ENCODE measurements at places on chromosomes 11 and 22.

DNA sequence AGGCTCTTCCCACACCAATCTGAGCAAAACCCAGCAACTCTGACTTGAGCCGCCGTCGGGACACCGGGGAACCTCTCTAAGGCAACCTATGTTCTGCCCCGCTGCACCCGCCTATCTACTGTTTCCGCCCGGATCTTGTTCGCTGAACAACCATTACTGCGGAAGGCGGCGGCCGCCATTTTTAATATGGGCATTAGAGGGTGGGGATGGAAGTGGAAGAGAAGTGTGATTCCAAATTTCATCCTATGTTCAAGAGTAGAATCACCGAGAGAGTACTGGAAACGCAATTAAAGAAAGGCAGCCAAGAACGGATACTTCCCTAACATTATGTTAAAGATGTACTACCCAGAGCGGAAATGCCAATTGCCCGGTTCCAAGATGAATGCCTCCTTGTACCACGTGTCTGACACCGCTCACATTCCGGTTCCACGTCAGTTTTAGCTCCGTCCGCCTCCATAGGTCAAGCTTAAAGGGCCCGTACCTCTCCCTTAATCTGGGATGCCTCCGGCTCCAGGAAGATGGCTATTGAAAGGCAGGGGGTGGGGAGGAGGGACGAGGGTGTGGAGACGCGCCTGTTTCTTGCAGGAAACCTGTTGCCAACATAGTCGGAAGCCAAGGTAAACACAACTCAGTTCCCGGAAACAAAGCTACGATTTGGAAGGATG is at the start of gene DPAGT1:
Gene DPAGT1, minus strand, starts transcription at position 95 of the 665 bp plus-strand sequence. CDS start 198 bp downstream, outside the sequence.
- peak; percentile 98 for DNase-seq

- DNase-seq, result no peak
Measured at GRCh38 chr22:42758931-42759629, 38.4 kb upstream of the A4GALT start.

GRCh38 chr11:63916837-63917691 is at the start of gene RCOR2:
Gene RCOR2 (minus strand): TSS chr11:63917164. CDS start chr11:63916456, 708 bp downstream.
- peak; percentile 47 for DNase-seq

DNA sequence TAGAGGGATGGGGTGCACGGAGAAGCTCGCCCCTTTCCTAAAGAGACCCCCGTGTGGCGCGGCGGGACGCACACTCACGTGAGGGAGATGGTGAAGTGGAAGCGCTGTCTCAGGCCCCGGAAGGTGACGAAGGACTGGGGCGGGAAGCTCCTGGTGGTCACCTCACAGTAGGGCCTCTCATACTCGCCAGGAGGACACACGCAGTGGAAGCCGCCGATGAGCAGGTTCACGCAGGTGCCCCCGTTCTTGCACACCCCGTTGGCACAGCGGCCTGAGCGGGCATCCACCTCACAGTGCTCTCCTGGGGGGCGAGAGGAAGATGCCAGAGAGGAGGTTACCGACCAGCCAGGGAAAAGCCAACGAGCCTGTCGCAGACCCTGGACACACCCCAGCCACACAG is 98.3 kb downstream of the CELSR1 start:
- DNase-seq, result no peak

DNA sequence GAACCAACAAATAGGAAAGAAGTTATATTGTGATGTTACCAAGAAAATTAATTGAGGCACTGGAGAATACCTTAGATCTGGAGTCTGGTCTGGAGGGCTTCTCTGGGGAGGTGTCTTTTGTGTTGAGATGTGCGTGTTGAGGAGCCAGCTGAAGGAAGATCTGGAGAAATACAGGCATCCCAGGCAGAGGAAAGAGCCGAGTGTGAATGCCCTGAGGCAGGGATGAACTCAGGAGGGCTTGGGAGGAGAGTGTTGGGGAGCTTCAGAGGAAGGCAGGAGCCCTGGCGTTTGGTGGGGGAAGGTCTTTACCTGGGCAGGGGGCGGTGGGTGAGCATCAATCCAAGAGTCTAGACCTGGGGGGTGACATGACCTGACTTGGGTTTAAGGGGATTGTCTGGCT is 13.1 kb downstream of the SYNGR1 start:
- DNase-seq, result no peak

DNA sequence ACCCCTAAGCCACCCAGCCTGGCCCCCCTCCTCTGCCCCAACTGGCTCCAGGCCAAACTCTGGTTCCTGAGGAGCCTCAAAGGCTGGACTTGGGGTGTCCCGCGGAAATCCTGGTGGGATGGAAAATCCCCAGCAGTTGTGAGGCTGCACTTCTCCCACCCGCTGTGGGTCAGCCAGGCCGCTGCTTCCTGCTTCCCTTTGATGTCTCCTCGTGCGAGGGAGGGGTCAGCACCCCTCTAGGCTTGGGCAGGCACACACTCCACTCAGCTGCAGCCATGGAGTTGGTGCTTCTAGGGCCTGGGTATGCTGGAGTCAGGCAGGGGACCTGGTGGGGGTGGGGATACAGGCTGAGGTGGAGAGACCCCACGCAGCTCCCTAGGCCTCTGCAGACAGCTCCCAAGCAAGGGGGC is 12.0 kb downstream of the KCNQ1OT1 start:
- no peak for DNase-seq

DNA sequence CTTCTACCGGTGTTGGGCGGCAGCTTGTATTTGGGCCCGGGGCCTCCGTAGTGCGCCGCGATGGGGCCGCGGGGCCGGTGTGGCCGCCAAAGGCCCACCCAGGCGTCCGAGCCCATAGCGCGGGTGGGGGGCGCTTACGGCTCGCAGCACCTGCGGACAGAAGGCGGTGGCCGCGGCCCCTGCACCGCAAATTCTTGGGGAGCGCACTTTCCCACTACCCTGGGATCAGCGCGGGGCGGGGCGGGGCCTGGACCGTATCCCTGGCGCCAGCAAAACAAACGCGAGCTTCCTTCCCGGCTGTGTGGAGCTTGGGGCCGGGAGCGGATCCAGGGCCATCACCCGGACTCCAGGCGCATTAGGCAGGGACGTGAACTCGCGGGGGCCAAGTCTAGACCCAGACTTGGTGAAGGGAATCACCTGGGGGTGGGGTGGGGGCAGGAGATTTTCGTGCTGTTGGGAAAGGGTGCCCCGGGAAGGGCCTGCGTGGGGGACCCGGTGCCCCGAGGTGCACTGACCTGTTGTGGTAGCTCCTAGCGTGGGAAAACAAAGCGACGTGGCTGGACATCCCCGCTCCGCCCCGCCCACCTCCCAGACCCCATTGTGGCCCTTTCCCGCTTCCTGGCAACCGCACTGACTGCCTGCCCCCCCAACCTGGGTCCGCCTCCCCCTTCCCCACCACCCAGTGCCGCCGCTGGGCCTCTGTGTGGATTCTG is 2.3 kb upstream of the TYMP start:
- DNase-seq, result peak; percentile 34

GRCh38 chr11:21556926-21557325 is 636.0 kb upstream of the ANO5 start:
- no peak for DNase-seq

DNA sequence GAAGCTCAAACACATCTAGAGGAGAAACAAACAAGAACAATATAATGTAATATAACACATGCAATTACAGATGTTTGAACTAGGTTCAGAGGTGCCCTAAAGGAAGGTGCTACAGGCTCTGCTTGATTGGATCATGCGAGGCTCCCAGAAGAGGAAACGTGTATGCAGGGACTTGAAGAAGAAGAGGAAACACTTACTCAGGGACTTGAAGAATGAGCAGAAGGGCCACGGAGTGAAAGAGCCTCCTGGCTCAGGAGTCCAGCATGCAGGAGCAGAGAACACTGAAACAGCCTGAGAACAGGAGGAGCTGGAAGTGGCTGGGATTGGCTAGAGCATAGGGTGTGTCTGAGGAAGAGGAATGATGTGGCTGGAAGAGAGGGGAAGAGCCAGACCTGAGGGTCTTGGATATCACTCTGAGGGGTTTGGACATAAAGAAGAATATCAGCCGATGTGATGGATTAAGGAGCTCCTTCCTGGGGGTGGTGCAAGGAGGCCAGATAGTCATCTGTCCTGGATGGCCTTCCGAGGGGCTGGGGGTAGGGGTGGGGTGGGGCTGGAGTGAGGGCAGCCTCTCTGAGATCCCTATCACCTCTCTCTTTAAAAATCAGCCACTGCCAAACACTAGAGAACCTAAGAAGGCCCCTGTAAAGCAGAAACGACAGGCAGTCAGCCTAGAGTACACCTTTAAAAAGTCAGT is 16.8 kb downstream of the FZD4 start:
- DNase-seq, result no peak

DNA sequence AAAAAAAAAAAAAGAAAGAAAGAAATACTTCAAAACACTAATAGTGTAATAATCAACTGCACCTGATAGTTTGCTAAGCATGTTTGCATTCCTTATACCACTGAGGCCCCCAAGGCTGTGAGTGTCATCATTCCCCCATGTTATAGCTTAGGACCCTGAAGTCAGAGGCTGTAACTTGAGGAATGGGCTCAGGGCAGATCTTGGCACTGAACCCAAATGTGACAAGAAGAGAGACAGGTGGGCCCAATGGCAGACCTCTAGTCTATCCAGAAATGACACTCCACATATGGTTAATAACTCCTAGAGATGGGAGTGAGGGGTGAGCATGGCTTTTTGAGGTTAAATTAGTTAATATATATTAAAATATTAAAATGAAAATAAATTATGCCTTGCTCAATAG is 13.2 kb downstream of the ZNF70 start:
- DNase-seq, result no peak

GRCh38 chr22:45397806-45398205 is 15.6 kb downstream of the SMC1B start:
- no peak for DNase-seq

- DNase-seq, result no peak
Measured at GRCh38 chr11:45739866-45740265, 65.1 kb upstream of the SLC35C1 start.

- DNase-seq, result peak; percentile 49
Measured at GRCh38 chr11:63508009-63508408, 2.1 kb downstream of the LGALS12 start.

GRCh38 chr11:8386134-8386864 is 122.6 kb upstream of the LMO1 start:
- no peak for DNase-seq

GRCh38 chr11:119509969-119510401 is 87.0 kb upstream of the THY1 start:
- DNase-seq, result no peak

GRCh38 chr11:75090671-75091177 is 6.0 kb downstream of the OR2AT4 start:
- DNase-seq, result no peak

GRCh38 chr22:38034884-38035529 is 22.2 kb upstream of the PICK1 start:
- no peak for DNase-seq

- DNase-seq, result peak; percentile 19
Measured at GRCh38 chr11:62627713-62628112, 5.9 kb upstream of the B3GAT3 start.

- no peak for DNase-seq
Measured at GRCh38 chr22:35915477-35916013, 113.1 kb downstream of the RBFOX2 start.

- DNase-seq, result no peak
Measured at GRCh38 chr11:42709216-42709615, 602.6 kb upstream of the API5 start.

DNA sequence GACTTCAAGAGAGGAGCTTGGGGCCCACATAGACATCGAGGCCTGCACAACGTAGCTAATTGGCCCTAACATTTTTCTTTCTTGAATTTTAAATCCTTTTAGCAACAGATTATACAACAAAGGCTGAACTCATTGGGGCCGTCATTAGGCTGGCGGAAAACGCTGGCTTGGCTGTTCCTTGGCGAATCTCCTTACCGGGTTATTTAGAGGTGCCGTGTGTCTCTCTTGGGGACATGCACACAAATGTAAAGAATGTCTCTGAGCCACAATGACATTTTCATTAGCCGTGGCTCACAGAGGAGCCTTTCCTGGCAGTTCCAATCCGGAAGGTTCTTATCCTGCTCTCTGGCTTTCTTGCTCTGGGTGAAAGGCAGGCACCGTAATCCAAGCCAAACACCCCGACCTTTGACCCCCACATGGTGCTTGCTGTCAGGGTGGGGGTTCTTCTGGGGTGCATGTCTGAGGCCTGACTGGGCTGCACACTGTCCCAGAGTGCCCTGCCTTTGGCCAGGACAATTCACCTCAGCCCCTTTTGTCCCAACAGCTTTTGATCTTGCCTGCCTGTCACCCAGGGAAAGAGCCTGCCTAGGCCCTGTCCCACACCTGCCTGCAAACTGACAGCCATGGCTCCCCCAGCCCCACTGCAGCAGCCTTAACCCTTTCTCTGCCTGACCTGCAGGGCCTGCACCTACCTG is 9.2 kb upstream of the FGF3 start:
- no peak for DNase-seq

- DNase-seq, result no peak
Measured at GRCh38 chr22:35721960-35722359, 4.3 kb downstream of the APOL5 start.

- DNase-seq, result no peak
Measured at GRCh38 chr11:117796872-117797529, at the start of gene DSCAML1. Gene DSCAML1 (minus strand): TSS chr11:117797216. CDS start chr11:117797079, 137 bp downstream.

- no peak for DNase-seq
Measured at GRCh38 chr11:126398296-126398695, 42.8 kb downstream of the ST3GAL4 start.
